ENCODE measurements at places on chromosomes 12 and 14.

- no peak for DNase-seq
Measured at GRCh38 chr12:15632708-15633107, 156.5 kb downstream of the EPS8 start.

- DNase-seq, result no peak
Measured at GRCh38 chr12:124913474-124914391, 717 bp downstream of the UBC start.

GRCh38 chr12:12358528-12358927, 1.6 kb downstream of the BORCS5 start:
- DNase-seq, result no peak

DNA sequence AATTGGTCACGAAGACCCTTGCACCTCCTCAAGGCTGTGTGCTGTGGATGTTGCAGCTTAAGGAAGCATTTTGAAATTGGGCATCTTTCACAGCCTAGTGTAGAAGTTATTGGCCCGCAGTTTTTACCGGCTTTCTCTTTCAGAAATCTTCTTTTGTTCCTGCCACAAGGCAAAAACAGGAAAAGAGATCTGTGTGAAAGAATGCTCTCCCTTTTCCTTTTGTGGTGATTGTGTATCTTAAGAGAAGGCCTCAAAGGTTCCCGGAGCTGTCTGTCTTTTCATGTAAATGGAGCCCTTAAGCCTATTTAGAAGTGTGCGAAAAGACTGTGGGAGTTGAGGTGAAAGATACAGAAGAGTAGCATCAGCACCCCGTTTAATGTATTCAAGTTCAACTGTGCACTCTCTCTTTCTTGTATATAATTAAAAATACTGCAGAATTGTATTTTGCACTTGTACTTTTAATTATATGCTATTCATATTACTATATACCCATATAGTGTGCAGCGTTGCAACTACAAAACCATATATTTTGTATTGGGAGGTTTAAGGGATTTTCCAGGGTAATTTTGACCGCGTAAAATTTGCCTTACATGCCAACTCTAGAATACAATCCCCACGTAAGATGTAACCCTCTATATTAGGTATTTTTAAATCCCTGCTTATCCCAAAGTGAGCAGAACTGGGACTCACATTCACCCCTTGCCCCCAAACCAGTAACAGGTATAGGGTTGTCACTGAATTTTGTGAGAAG, 441.7 kb downstream of the RAD51B start:
- no peak for DNase-seq

- no peak for DNase-seq
Measured at GRCh38 chr14:79587875-79588274, 623.4 kb downstream of the DIO2 start.

DNA sequence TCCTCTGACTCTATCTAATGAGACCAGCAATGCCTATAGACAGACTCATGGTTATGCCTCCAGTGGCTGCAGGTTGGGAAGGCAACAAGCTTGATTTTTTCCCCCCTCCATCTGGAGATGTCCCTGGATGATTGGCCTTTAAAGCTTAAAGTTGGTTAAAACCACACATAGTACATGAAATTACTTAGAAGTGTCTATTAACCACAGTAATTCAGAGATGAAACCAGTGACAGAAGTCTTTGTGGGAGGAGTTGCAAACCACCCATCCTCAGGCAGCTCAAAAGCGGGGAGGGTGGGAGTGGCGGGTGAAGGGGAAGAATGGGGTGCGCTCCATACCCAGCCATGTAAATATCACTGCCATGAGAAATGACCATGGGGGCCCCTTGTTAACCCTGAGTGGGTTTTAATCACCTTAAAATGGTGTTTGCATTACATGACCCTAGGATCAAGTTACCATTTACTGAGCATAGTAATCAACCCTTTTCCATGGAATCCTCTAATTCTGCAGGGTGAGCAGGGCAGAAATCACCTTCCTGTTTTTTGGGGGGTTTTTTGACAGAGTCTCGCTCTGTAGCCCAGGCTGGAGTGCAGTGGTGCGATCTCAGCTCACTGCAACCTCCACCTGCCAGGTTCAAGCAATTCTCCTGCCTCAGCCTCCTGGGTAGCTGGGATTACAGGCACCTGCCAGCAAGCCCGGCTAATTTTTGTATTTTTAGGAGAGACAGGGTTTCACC, 133.5 kb downstream of the FOXN3 start:
- DNase-seq, result no peak

- DNase-seq, result no peak
Measured at GRCh38 chr12:62930546-62931425, 4.2 kb downstream of the PPM1H start.

DNA sequence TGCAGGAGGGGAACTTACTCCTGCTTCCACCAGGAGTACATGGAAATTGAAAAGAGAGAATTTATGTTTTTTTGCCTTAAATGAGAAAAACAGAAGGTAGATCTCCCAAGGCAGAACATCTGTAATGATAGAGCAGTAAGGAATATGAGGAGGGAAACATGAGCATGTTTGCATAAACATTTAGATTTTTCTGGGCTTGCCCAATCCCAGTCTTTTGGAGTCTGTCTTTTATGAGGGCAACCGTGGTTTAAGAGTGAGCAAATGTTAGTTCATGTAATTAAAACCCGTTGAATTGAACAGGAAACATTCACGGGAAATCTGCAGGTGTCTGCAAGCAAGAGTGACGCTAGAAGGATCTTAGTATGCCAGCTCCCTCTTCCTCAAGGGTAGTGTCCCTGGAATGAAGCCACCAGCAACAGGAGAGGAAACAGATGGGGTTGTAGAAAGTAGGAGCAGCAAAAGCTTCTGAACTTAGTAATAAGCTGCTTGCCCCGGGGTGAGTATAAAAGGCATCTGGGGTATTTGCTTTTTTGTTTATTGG, 79.3 kb downstream of the ARF6 start:
- no peak for DNase-seq

DNA sequence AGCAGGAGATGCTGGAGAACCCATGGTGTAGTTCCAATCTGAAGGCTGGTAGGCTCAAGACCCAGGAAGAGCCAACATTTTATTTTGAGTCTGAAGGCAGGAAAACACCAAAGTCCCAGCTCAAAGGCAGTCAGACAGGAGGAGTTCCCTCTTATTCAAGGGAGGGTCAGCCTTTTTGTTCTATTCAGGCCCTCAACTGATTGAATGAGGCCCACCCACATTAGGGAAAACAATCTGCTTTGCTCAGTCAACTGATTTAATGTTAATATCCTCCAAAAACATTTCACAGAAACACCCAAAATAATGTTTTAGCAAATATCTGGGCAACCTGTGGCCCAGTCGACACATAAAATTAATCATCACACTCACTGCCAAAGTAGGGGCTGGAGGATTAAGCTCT, 130.8 kb downstream of the LMNTD1 start:
- no peak for DNase-seq

DNA sequence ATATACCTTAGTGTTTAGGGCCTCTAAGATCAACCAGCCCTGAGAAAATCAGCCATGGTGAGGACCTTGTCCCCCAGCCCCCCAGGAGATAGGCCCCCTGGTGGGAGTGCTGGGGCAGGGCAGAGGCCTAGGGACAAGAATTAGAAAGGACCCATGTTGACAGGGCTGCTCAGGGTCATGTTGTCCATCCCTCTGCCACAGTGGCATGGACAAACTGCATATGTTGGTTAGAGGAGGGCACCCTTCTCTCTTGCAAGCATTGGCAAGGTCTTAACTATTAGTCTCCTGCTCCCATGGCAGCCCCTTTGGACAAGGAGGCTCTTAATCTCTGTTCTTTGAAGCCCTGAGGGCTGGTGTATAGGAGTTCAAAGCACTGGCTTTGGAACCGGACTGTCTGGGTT, 755 bp upstream of the PTPN6 start:
- DNase-seq, result no peak

DNA sequence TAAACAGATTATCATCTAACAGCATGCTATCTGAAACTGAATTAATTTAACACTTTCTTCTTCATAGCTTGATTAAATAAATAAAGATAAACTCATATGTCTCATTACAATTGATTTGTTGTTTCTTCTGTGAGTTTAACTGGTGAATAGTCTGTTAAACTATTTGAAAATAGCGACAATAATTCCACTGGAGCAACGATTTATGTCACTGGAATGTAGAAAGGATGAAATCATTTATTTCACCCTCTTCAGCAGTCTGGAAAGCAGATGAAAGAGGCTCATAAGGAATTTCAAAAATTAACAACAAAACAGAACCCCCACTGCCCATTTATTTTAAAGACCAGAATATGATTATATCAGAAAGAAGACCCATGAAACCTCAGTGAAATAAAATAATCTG, 1165.1 kb upstream of the USP15 start:
- no peak for DNase-seq

- DNase-seq, result no peak
Measured at GRCh38 chr12:132419631-132420246, 70.2 kb upstream of the FBRSL1 start.

DNA sequence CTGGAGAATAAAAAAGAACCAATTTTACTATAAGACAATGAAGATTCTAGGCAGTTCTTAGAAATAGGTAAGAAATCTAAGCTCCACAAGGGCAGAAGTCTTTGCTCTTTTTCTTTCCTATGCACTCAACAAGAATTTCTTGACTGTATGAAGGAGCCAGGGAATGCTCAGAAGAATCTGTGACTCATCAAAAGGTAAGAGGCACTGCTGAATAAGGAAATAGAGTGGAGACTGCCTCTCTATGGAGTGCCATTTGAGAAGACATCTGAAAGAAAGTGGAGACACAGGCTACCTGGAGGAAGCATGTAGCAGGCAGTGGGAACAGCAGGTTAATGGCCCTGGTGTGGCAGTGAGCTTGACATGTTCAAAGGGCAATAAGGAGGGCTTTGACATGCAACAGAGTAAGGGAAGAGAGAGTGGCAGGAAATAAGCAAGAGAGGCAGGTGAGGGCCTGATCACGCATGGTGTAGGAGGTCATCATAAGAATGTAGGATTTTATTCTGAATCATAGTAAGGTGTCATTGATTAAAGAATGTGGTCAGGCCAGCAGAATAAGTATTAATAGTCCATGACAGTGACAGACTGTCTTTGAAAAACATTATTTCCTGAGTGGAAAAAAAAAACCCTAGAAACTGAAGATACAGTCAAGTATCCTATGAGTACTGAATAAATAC, 446.7 kb upstream of the GARIN6 start:
- DNase-seq, result no peak

Data from substantia nigra (tissue), 51 donors.